ENCODE measurements at places on chromosomes 4 and X.

GRCh38 chrX:104921584-104922205 lies 298.8 kb downstream of the TEX13A start:
- no peak for DNase-seq

DNA sequence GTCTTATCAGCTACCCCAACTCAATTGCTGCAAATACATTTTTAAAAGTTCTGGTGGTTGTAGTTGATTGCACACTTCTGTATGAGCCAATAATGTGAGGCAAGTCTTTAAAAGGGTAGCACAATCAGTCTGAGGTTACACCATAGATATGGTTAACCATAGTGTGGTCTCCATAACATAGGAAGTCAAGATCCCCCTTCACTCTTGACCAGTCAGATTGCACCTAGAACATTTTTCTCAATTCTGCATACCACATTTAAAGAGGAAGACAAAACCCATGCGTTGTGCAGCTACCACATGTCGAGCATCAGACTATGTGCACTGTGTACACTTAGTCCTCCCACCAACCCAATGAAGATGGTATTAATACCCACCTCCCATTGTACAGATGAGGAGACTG lies 26.5 kb upstream of the CYBB start:
- no peak for DNase-seq

DNA sequence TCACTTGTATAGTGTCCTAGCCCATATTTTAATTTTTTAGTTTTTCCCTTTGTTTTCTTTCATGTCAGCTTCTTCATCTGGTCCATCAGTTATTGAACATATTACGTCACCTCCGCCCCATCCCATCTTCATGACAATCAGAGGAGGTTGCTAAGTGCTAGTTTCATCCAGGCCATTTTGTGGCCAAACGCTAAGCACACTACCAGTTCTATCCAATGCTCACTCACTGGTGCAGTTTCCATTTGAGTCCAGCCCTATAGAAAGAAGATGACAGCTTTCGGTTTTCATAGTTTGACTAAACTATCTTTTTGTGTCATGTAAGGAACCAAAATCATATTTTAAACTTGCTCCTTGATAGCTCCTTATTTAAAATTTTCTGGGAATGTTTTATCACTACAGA lies 304.2 kb downstream of the TENM3 start:
- no peak for DNase-seq

GRCh38 chrX:50081282-50081889 lies 119.4 kb downstream of the AKAP4 start:
- no peak for DNase-seq

- DNase-seq, result no peak
Measured at GRCh38 chrX:15567267-15567666, 33.5 kb downstream of the ACE2 start.

- no peak for DNase-seq
Measured at GRCh38 chr4:41572516-41572915, 34.6 kb downstream of the LIMCH1 start.

DNA sequence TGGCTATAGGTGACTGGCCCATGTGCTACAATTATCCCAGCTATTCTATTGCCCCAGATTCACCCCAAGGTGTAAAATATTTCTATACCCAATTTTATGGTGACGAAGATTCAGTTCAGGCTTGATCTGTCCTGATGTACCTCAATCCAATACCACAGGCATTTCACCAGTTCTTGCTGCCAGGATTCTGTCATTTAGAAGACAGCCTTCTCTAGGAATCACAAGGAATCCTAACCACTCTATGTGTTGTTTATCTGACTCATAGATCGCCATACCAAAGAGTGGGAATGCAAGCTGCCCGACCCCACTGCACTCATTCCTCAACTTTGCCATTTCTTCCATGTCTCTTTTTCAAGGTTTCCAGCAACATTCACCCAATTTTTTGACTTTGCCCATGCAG lies 355.0 kb upstream of the EMCN start:
- no peak for DNase-seq

- DNase-seq, result no peak
Measured at GRCh38 chr4:56464581-56464980, 2.8 kb upstream of the SRP72 start.

DNA sequence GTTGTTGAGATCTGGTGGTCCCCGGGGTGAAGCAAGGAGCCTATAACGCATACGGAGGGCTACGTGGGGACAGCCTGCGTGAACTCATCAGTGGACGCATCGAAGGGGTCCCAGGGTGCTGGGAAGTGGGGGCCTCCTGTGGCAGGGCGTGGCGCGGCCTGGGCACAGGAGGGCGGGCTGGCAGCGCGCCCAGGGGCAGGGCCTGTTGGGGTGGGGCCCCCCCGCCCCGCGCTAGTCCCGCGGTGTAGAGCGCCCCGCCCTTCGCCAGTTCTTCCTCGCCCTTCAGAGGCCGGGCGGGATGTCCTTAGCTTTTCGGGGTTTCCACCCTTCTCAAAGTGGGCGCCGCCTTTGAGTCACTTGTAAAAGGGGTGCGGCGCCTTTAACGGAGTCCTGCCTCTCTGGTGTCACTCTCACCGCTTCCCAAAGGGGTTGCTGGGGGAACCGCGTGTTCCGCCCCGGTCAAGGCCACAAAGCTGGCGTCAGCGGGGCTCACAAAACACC lies 632 bp downstream of the PLP2 start:
- peak; percentile 66 for DNase-seq

- DNase-seq, result no peak
Measured at GRCh38 chr4:124940387-124940786, 227.9 kb upstream of the ANKRD50 start.

- DNase-seq, result no peak
Measured at GRCh38 chr4:30882995-30883675, 163.0 kb downstream of the PCDH7 start.

- DNase-seq, result no peak
Measured at GRCh38 chr4:115780268-115780667, 666.8 kb upstream of the NDST4 start.

GRCh38 chrX:124250835-124251437 lies 81.5 kb upstream of the TEX13D start:
- no peak for DNase-seq

GRCh38 chr4:38529189-38530115 lies 134.5 kb upstream of the KLF3 start:
- peak; percentile 39 for DNase-seq

DNA sequence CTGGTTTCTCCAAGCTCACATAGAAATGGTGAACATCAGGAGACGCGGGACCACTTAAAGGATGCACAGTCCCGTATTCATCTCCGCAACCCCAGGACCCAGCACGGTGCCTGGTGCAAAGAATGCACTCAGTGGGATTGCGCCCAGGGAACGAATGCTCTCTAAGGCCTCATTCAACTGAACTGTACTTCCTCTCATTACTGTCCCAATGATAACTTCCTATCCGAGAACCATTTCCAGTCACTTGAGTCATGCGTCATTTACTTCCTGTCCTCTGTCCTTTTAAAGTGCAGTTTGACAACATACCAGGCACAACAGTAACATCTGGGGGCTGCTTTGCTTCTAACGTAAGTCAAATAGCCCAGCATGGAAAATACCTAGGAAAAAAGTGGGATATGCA lies 75.7 kb downstream of the RBM47 start:
- DNase-seq, result no peak

GRCh38 chr4:52852711-52853110 lies 9.4 kb upstream of the RASL11B start:
- no peak for DNase-seq

DNA sequence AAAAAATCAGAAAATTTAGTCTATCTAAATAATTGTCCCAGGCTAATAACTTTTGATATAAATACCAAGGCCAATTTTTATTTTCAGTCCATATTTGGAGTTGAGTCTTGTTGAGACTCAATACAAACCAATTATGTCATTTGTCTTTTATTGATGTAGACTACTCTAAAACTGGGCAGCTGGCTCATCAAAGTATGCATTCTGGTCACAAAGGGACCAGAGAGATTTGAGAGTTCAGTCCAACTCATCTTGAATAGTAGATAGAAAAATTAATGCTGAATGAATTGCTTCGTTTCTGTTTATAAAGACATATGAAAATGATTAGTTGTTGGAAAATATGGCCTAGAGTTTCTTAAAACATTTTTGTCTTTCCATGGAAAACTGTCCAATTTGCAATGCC lies 412.5 kb upstream of the KLHL4 start:
- no peak for DNase-seq

- no peak for DNase-seq
Measured at GRCh38 chrX:46617906-46618305, 44.3 kb downstream of the CHST7 start.

DNA sequence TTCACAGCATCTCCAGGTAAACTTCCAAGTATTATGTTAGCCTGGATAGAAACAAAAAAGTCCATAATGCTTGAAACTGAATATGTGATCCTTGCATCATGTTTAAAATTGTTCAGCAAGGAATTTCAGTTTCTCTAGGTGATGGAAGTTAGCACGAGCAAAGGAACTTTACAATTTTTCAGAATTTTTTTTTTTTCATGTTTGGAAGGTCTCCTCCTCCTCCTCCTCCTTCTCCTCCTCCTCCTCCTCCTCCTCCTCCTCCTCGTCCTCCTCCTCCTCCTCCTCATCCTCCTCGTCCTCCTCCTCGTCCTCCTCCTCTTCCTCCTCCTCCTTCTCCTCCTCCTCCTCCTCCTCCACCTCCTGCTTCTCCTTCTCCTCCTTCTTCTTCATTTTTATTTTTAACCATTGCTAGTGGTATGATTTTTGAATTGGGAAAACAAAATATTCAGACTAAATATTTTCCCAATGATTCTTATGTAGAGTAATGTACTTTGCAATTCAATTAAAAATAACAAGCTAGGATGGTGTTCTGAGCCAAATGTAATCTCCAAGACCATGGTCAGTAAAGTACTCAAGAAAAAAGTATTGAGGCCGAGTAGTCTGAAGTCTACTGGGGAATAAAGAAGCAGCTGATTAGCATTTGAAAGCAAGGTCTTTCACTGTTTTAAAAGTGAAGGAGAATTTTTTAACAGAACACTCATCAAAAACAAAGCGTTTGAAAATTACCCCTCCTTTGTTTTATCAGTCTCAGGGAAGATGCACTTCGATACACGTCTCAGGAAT lies 420.9 kb upstream of the ATOH1 start:
- no peak for DNase-seq

DNA sequence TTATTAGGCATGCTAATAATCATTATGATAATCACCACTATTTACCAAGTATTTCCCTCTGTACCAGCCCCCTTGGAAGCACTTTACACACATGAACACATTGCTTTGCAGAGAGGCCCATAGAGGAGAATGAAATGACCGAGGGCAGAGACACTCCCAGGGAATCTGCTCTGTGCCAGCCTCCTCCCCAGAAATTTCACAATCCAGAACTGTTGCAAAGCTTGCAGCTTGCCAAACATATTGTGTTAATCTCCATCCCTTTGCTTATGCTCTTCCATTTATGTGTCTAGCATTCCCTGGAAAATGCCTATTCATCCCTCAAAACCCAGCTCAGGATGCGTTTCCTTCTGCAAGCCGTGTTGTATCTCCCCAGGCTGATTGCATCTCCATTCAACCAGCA lies 37.8 kb downstream of the CYTL1 start:
- DNase-seq, result no peak

GRCh38 chr4:163548481-163549243 lies 54.2 kb downstream of the TMA16 start:
- no peak for DNase-seq

DNA sequence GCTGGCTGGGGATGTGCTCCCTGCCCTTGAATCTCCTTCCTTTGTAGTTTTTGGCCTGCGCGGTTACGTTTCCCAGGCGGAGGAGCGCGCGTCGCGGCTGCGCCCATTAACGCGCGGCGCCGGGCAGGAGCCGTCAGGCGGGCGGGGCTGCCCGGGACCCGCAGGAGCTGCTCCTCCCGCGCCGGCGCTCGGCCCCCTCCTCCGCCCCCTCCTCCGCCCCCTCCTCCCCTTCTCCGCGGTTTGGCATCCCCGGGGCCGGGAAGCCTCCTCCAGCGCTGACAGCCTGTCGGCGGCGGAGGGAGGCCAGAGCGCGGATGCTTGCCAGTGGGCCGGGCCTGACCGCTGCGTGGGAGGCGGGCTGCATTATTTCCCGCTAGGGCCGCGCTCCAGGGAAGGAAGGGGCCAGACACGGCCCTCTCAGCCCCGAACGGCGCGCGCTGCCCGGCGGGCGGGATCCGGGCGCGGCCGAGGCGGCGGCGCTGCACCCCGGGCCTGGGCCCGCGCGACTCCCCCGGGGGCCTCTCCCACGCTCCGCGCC lies at the start of gene DCLK2:
DCLK2 (plus strand) TSS at position 405 of the 538 bp plus-strand sequence. CDS start 583 bp downstream, outside the sequence.
- DNase-seq, result no peak

DNA sequence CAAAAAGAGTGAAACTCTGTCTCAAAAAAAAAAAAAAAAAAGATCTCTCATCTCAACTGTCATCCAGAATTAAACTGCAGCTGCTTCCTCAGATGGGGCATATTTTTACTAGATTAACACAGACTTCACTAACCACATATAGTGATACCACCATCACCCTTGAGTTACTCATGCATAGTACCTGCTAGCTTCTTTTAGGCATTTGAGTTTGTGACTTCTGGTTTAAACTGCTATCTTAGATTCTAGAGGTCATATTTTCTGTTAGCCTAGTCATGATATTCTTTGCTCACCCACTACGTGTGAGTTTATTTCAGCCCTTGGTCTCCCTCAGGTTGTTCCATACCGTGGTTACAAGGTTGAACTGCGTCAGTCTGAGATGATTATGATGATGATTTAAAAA lies 154.9 kb upstream of the BMP3 start:
- no peak for DNase-seq

DNA sequence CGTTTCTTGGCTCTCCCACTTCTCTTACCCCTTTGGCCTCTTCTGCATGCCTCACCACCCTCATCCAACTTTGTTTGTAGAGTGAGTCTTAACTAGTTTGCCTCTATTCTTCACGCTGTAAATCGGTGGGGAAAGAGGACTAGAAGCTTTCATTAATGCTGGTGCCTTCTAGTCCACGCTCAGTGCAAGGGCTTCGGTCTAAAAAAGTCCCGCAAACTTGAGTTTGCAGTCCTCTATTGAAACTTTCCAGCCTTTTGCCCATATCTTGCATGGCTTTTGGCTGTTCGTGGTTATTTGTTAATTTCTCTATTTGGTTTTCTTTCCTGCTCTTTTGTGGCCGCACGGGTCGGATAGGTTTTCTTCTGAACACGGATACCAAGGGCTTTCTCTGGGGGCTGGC lies 868 bp downstream of the DACH2 start:
- no peak for DNase-seq

GRCh38 chr4:8029689-8030088 lies 90.0 kb upstream of the AFAP1 start:
- DNase-seq, result no peak

- no peak for DNase-seq
Measured at GRCh38 chrX:13151828-13152517, 107.6 kb upstream of the FAM9C start.

DNA sequence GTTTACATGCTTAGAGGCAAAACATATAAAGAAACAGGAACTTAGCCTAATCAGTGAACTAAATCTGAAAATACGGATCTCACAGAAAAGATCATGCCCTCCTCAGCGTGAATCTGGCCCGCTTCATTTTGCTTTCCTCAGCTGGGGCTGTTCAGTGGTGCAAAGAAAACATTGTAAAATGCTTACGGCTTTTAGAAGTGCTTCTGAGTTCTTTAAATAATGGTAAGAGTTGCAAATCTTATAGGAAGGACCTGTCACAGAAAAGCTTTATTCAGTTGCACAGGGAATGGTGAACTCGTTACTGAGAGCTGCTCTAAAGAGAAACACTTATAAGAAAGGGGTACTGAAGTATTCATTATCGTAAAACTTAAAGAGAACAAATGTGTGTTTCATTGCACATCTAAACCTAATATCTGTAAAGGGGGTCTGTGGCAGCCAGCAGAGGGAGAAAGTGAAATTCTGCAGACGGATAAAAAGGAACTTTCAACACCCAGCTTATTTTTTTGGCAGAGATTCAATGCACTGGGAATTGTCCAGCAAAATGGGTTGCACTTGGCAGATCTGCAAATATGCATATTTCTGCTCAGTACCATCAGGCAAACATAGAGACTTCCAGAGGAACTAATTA lies 139.2 kb upstream of the ANK2 start:
- no peak for DNase-seq

- no peak for DNase-seq
Measured at GRCh38 chr4:28565396-28565795, 1704.8 kb downstream of the STIM2 start.

Measured in stimulated activated CD4-positive, alpha-beta T cell treated with anti-CD3 and anti-CD28 coated beads, Interleukin-4, amount 100 ng/mL, for 4 hours (primary cell).